HCT116 (cell line): ENCODE measurements at places on chromosomes 16 and 17.

DNA sequence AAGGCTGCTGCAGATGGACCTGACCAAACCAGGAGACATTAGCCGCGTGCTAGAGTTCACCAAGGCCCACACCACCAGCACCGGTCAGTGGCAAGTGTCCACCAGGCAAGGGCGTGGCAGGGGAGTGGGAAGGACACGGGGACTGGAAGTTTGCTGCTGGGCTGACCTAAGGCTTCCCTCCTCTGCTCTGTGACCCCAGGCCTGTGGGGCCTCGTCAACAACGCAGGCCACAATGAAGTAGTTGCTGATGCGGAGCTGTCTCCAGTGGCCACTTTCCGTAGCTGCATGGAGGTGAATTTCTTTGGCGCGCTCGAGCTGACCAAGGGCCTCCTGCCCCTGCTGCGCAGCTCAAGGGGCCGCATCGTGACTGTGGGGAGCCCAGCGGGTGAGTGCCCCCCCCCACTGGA, 4.8 kb downstream of the HSD11B2 start:
- DNase-seq = no peak

DNA sequence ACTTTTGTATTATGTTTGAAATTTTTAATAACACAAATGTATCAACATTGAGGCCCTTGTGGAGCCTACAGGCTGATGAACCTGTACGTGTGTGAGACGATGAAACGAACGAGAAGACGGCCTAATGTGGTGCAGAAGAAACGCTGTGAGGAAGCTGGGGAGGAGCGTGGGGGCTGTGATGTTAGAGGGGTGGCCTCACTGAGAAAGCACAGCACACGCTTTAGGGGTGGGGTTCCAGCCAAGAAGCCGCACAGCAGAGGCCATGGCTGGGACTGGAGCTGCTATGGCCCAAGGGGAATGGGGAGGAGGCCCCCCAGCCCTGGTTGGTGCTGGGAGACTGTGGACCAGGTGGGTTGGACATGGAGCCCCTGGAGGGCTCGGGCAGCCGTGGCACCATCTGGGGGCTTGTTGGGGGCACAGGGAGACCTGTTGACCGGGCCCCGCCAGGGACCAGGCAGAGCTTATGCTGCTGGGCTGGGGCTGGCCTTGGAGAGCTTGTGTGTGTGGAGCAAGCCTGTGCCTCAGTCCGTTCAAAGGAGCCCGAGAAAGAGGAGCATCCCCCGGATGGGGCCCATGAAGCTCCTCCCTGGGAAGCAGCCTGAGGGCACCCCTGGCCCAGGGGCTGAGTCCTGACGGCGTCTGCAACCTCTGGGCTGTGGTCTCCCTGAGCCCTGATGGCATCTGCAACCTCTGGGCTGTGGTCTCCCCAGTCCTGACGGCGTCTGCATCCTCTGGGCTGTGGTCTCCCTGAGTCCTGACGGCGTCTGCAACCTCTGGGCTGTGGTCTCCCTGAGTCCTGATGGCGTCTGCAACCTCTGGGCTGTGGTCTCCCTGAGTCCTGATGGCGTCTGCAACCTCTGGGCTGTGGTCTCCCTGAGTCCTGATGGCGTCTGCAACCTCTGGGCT, 44.7 kb downstream of the METRNL start:
- DNase-seq = no peak

GRCh38 chr16:28106467-28107215, 43.1 kb upstream of the GSG1L start:
- no peak for DNase-seq

DNA sequence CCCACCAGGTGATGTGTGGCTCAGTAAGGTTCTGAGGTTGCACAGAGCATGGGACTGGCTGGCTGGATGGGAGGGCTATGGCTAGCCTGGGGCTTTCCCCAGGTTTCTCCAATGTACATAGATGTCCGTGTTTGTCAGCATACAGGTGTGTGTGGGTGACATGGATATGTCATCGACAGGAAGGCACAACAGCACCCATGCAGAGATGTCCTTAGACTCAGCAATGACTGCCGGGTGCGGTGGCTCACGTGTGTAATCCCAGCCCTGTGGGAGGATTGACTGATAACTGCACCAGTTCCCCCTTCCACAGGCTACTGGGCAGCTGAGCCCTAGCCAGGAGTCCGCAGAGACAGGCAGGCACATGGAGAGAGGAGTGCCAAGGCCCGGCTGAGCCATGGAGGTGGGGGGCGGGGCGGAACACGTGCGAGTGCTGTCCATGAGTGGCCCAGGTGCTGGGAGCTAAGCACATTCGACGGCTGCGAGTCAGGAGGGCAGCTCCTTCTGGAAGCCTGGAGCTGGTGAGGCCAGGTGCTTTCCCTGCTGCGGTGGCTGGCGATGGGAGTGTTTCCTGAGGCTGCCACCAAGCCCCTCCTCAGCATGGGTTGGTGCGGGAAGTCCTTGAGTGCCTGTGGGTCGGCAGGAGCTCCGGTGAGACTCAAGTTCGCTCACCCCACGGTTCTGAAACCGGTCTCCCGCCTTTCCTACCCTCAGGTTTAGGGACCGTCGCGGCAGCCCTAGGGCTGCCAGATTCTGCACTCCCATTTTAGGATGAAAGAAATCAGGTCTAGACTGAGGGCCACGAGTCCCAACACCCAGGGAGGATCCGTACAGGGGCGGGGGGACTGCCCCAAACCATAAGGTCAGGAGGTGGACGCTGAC, 858 bp upstream of the ASPSCR1 start:
- no peak for DNase-seq

DNA sequence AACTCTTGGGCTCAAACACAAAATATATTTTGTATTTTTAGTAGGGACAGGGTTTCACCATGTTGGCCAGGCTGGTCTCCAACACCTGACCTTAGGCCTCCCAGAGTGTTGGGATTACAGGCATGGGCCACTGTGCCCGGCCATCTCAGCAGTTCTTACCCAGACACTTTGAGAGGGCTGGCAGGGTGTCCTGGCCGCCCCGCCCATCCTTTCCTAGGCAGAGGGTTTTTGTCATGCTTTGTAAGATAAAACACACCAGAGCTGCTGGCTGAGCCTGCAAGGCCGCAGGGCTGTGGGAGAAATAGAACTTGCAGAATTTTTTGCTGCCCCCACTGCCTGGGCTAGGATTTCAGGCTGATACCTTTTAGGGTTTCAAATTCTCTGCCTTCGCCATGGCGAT, 8.7 kb downstream of the PPL start:
- no peak for DNase-seq

DNA sequence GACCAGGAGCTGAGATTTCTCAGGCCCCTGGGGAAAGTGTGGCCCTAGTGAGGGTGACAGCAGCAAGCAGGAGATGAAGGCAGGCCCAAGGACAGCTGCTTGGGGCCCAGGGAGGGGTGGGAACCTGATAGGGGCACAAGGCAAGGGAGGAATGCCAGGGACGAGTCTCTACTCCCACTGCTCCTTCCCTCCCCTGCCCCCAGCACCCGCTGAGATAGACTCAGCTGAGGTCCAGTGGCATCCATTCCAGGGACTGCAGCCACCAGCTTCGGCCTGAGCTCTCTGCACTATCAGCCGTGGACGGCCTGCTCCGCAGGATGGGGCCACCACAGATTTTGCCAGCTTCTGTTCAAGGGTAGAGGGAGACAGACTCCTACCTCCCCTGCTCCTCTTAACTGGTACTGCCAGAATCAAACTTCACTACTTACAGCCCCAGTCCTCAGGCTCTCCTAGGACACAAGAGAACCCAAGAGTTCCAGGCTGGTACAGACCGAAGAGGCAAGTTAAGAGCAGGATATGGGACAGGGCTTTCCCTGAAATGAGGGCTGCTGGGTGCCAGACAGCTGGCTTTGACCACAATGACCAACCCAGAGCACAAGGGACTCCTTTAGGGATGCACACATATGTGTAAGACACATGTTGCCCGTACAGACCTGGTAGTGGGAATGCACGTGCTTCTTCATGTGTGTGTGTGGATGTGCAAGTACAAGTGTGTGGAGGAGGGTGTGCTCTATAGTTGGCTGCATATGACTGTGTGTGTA, 5.5 kb downstream of the CACNB1 start:
- no peak for DNase-seq

DNA sequence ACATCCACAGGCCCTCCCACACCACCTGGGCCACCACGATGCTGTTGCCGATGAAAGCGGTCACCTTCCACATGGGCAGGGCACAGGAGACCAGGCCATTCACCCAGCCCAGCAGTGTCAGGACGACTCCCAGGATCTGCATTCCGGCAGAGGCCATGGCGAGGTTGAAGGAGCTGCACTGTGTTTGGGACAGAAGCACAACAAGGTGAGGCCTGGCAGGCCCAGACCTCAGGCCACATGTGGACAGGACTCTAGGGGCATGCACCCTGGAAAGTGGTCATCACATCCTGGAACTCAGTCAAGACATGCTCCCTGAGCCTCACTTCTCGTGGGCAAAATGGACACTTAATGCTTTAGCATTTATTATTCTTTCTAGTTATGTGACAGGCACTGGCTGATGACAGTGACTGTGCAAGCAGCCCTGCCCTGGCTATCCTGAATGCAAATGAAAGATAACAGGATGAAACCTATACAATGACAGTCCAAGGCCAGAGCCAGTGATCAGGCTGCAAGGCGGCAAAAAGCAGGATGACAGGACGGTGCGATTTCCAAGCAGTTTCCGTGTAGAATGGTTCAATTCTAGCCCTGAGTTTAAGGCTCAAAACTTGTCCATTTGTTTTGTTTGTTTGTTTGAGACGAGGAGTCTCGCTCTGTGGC, 2.0 kb downstream of the CLDN6 start:
- no peak for DNase-seq

DNA sequence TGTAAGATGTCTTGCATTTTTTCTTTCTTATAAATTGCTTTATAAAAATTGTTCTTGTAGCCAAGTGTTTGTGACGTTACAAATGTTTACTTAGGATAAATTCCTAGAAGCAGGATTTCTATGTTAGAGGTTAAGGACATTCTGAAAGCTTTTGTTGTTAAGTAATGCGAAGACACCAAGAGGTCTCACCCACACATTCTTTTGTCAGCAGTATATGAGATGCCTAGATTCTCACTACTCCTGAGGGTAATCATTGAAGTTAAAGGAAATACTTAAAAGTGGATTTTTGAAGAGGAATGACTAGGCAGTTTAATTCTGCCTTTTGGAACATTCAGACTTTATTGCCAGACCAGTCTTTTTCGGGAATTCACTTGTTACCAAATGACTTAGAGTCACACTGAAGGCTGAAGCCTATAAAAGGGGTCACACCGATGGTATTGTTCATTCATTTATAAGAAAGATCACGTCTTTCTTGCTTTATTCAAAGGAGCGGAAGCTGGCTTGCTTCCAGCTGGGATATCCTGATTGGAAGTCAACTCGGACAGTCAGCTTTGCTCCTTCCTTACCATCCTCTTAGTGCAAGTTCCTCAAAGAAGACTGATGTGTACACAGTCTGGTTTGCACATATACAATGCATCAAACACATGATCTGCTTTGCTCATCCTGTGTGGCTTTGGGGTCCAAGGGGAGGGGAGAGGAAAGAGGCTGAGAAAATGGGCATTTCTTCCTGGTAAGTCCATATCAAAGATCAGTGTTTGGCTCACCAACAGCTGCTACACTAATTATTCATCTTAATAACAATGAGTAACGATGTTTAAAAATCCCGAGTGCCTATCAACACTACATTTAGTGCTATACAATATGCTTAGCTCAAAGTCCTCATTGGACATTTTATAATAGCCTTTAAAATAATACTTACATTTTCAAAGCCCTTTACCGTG, 160.0 kb downstream of the MAP2K6 start:
- no peak for DNase-seq

DNA sequence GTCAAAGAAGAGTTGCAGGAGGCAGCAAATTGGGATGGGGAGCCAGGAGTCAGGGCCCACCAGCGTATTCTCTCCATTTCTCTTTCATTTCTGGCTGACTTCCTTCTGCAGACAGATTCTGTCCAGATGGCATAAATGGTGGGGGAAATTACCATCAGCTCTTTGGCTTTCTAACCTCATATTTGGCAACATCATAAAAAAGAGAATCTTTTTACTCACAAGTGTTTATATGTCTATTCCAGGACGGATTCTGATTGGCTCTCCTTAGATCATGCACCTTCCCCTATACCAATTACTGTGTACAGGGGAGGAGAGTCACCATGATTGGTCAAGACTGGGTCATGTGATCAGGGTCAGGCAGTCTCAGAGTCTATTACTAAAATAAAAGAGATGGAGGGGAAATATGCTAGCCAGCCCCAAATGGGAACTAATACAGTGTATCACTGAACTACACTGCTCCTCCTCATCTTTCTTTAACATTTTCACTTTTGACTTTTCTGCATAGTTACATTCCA, 537.1 kb upstream of the EEF2KMT start:
- no peak for DNase-seq

DNA sequence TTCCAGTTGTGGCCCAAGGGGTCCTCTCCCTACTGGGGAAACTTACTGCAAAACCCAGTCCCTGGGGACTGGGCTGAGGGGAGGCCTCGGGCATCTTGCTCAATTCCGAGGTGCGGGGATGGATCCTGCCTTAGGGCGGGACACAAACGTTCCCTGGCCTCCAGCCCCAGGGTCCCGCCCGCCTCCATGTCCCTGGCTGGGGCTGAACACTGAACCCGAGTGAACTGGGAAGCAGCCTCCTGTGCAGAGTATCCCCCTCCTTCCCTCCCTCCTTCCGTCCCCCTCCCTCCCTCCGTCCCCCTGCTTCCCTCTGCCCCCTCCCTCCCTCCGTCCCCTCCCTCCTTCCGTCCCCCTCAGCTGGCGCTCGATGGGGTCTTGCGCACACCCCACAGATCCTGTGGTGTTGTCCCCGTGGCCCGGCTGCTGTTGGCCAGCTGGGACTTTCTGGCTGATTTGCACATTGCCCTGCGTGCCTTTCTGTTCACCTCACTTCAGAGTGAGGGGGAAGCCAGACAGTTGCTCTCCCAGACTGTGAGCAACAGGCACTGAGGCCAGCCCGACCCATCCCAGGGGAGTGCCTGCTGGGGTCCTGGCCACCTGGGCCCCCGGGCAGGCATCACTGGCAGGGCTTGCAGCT, 5.5 kb downstream of the TRAF7 start:
- no peak for DNase-seq

GRCh38 chr17:8151120-8151640, 1.0 kb downstream of the PER1 start:
- DNase-seq = no peak

- no peak for DNase-seq
Observed at GRCh38 chr16:23557779-23558702, 514 bp downstream of the UBFD1 start.

DNA sequence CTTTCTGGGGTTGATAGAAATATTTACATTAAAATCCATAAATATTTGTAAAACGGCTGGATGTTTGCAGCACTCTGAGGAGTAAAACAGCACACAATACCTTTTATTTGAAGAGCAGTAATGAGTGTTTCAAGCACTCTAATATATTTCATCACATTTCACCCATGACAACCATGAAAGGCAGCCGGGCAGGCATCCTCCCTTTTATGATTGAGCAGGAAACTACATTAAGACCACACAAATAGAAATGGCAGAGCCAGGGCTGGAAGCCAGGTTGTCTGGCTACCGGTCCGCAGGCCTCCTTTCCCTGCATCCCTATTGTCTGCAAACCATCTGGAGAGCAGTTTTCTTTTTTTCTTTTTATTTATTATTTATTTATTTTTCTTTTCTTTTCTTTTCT, 23.1 kb upstream of the GPRC5C start:
- DNase-seq = no peak

DNA sequence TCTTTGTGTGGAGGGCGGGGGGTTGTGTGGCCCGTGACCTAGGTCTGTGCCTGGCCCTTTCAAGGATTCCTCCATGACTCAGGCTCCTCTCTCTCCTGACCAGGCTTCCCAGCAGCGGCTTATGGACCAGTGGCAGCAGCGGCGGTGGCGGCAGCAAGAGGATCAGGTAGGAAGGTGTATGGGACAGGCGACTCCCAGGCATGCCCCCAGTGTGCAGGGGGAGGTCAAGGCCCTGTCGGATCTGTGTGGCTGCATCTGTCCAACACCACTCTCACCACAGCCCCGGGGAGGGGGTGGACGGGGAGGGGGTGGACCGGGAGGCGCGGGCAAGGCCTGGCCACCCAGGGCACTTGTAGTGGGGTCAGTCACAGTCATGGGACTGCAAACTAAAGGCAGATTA, 93.1 kb downstream of the CCDC182 start:
- no peak for DNase-seq
